ENCODE measurements at places on chromosomes 5 and 9. TPM values are rescaled to one million over a fixed set of nuclear protein-coding genes. Genes with fewer than 3 reads are reported as not detected.

GRCh38 chr5:35618781-35619180 lies 1.1 kb downstream of the SPEF2 start:
- DNase-seq, result no peak

DNA sequence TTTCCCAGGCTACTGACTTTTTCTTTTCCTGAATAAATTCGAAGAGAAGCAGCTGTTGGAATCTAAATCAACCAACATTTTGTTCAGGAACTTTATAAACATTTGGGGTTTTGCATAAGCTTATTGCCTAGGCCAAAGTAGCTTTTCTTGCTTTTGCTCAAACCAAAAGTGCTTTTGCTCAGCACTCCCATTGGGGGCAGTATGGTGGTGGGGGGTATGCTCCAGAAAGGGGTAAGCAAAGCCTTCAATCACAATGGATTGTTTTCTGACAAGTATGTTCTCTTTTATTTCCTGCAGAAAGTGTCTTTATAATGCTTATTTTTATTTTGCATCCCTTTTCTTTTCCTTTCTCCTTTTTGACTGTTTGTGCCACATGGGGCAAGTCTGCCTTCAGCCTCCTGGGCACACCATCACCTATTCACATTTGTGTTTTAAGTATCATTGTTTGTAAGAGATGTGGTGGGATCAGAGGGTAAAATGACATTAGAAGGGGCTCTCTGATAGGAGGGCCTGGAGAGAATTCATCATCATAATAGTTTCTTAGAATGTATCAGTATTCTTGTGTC lies 86.0 kb downstream of the PRDM6 start:
- DNase-seq, result no peak

GRCh38 chr9:123864251-123864650 lies 65.7 kb downstream of the DENND1A start:
- DNase-seq, result no peak

GRCh38 chr9:95045751-95046150 lies 271.8 kb downstream of the FANCC start:
- DNase-seq, result no peak

DNA sequence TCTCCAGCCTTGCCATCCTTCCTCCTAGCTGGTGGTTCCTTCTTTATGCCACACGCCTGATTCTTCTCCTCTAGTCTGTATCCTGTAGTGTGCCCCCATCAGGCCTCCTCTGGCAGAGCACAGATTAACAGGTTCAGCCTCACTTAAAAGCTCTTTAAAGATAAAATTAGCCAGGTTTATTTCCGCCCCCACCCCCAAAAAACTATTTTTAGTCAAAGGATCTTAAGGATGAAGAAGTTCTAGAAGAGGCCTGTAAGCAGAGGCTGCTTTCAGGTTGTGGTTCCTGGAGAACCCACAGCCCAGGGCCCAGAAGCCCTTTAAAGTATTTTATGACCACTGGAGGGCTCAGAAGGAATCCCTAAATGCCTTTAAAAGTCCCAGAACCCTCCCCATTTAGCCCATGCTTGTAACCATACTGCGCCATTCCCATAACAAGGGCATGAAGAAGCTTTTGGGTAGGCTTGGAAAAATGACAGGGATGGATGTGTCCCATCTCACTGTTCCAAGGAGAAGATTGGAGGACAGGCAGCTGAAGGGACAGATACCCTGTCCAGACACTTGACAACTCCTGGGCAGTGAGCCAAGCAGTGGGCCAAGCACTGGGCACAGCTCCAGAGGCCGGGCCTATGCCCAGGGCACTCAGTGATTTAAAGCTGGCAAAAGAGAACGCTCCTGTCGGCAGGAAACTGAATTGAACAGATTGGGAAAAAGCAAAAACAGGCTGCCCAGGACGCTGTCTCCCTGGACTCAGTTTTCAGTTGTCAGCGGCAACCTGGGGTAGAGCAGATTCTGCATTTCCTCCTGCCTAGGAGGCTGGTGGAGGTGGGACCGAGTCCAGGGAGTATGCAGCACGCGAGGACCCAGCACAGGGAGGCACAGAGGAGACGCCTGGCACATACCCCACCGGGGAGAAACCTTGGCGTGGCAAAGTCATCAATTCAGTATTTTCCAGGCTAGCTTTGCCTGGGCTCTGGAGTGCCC lies 106.3 kb upstream of the SSBP2 start:
- peak; percentile 32 for DNase-seq

- DNase-seq, result no peak
Observed at GRCh38 chr9:7341571-7341970, 458.0 kb downstream of the DMAC1 start.

DNA sequence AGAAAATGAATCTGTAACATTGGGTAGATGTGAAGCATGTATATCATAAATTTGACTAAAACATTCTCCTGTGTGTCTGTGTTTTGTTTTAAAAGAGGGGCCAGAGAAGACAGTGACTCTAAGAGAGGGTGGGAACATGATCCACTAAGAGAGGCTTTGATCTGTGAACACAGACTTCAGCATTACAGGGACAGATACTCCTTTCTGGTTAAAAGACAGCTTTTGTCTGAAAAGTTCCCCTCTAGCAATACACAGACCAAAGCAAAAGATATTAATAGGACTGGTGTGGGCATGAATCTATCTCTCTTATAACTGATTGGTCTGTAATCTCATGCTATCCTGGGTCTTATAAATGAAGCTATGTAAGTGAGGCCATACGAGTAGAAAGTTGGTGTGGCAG lies 150.9 kb downstream of the NUDT12 start:
- no peak for DNase-seq

DNA sequence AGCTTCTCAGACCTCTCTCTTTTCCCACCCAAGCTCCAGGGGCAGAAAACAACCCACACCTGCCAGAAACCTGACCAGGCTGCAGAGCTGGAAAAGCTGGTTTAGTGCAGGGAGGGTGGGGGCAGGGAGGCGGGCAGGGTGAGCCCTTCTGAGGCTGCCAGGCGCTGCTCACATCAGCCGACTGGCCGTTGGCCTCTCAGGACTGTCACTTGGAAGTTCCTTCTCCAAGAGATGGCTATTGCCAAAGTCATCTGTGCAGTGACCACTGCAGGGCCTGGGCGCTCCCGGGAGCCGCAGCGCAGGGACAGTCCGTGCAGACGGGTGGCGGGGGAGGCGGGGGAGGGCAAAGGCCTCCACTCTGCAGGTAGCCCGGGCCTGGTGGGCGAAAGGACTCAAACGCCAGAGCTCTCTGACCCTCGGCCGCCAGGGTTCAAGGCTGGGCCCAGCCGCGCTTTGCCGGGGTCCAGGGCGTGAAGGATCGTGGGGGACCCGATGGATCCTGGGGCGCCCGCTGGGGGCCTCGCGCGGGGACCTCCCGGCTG lies 205.0 kb upstream of the IER5L start:
- no peak for DNase-seq

DNA sequence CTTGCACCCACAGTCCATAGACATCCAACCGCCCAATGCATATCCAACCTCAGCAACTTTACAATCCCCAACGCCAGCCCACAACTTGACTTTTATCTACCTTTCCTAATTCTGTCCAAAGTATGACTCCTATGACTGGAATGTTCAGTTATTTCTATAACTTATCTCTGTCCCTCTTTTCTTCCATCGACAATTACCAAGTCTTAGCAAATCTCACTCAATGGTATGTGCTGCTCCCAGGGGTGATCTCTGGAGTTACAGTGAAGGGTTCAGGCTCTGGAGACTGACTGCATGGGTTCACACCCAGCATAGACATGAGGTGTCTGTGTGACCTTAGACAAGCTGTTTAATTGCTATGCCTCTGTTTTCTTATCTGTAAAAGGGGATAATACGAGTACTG lies 106.9 kb downstream of the SPOCK1 start:
- DNase-seq, result peak; percentile 11

Gene BRINP1
- not detected for total RNA-seq

Gene NREP
- total RNA-seq, result 171 TPM

Gene PCDHGA7
- 0.42 TPM for total RNA-seq

All from Daoy (cell line).